ENCODE measurements at places on chromosomes 2 and 18. TPM values are rescaled to one million over a fixed set of nuclear protein-coding genes. Genes with fewer than 3 reads are reported as not detected.
A peak's percentile ranks its signal among the peaks of the same experiment; 100 is the strongest.

GCG gene
- not detected for total RNA-seq

DNA sequence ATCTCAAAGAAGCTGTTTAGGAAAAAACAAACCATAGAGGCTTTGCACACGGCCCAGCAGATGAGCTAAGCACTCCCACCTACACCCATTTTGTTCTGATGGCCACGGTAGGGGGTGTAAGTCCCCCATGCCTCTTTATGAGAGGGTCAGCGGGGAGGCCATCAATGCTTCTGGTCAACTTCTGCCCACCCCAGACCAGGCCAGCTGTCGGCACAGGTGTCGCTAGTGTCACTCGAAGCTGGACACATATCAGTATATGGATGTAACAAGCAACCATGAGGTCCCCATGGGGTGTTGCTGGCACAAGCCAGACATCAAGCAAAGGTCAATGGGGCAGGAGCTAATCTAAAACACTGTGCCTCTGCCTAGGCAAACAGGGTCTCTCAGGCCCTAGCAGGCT lies 23.7 kb upstream of the SLC35F6 start:
- no peak overlapping the region for H3K27ac ChIP-seq
- H3K4me1 ChIP-seq, result peaks cover 6% of the 10 kb centered on the region
- no peak for DNase-seq
- H3K27me3 ChIP-seq, result no peaks in the 10 kb centered on the region
- no peak overlapping the region for H3K4me3 ChIP-seq

AQP12B gene
- not detected for total RNA-seq

C1GALT1C1L gene
- 0.30 TPM for total RNA-seq

DNA sequence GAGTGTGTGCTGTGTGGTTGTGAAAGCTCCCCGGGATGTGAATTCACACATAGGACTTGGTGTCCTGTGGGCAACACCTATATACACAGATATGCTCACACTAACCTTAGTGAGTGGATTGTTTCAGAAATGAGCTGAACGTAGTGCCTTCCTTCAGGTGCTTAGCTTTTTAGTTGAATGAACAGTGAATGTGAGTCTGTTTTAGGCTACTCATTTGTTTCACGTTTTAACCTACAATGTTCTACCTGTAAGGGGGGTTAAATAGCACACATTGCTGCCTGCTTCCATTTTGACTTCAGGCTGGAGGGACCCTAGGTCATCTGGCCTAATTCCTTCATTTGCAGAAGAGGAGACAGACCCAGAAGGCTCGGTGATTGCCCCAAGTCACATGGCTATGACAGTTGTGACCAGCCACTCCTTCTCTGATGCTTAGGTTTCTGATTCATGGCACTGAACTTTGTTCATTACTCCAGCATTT lies 1.0 kb downstream of the PLEK start:
- no peaks in the 10 kb centered on the region for H3K27me3 ChIP-seq
- peak; percentile 27 for DNase-seq
- no peak overlapping the region for H3K27ac ChIP-seq
- no peaks in the 10 kb centered on the region for H3K36me3 ChIP-seq
- H3K4me3 ChIP-seq, result peak overlapping the region; percentile 38
- H3K4me1 ChIP-seq, result peaks cover 11% of the 10 kb centered on the region

OSBPL6 gene
- 6.6 TPM for total RNA-seq

GRCh38 chr2:149064856-149065630 lies 26.5 kb downstream of the LYPD6B start:
- DNase-seq, result no peak
- no peaks in the 10 kb centered on the region for H3K4me1 ChIP-seq
- no peak overlapping the region for H3K27ac ChIP-seq
- no peak overlapping the region for H3K4me3 ChIP-seq
- H3K36me3 ChIP-seq, result no peaks in the 10 kb centered on the region

- no peak overlapping the region for H3K4me3 ChIP-seq
- no peak overlapping the region for H3K27ac ChIP-seq
- H3K36me3 ChIP-seq, result no peaks in the 10 kb centered on the region
- peaks cover 27% of the 10 kb centered on the region for H3K27me3 ChIP-seq
- no peak for DNase-seq
- peaks cover 3% of the 10 kb centered on the region for H3K4me1 ChIP-seq
Observed at GRCh38 chr18:37574113-37574512, 8.5 kb upstream of the CELF4 start.

DNA sequence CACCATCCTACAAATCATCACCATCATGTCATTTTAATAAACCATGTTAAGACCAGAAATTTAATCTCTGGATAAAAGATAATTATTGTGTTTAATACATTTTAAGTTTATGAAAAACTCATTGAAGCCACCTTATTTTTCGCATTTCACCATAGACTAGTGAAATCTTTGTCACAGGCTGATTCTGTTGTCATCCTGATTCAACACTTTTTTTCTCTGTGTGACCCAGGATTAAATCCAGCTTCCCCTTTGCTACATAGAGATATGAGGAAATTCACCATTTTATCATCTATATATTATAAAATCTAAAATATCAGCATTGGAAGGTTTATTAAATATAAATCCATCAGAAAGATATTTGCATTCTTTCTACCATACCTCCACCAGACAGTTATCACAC lies 29.2 kb upstream of the MRO start:
- peaks cover 13% of the 10 kb centered on the region for H3K4me1 ChIP-seq
- no peaks in the 10 kb centered on the region for H3K27me3 ChIP-seq
- DNase-seq, result no peak
- H3K36me3 ChIP-seq, result no peaks in the 10 kb centered on the region

GRCh38 chr2:40113272-40113968 lies 334.4 kb upstream of the THUMPD2 start:
- no peaks in the 10 kb centered on the region for H3K27me3 ChIP-seq
- peaks cover 13% of the 10 kb centered on the region for H3K4me1 ChIP-seq
- no peak for DNase-seq
- no peak overlapping the region for H3K4me3 ChIP-seq
- H3K27ac ChIP-seq, result peak overlapping the region; percentile 28

CSRNP3 gene
- 7.8 TPM for total RNA-seq

C2orf66 gene
- 0.16 TPM for total RNA-seq

DNA sequence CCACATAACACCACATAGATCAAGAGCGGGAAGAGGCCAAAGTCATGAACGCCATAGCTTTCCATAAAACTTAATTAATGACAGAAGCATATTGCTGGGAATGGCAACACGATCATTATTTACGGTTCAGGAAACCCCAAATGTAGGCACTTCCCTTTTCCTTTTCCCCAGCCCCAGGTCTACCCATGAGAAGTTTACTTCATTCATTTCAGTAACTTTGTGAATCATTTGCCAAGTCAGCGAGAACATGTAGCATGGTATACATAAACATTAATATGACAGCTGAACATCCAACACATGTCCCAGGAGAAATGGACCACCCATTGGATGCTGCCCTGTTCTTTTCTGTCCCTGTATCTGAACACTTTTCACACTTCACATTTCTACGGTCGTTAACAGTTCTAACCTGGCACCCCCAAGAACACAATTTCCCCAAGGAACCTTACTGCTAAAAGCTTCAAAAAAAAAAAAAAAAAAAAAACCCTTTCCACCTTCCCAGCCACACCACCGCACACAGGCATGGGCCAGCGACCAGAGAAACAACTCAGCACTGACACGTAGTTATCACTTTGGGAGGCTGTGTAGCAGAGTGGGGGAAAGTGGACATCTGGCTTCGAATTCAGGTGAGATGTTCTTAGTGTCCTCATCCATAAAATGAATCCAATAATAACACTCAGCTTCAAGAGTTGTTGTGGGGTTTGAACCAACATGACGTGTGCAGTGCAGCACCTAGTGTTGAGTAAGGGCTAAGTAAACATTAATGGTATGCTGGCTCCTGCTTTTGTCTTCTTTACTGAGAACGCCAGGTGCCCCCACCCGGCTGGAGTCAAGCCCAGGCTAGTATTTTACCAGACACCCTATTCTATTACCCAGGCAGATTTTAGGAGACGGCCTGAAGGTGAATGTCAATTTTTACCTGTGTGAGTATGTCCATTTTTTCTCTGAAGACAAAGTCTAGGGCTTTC lies 371.5 kb downstream of the LNPK start:
- no peak overlapping the region for H3K27ac ChIP-seq
- H3K4me1 ChIP-seq, result no peaks in the 10 kb centered on the region
- no peak for DNase-seq
- H3K4me3 ChIP-seq, result no peak overlapping the region
- no peaks in the 10 kb centered on the region for H3K36me3 ChIP-seq
- H3K27me3 ChIP-seq, result no peaks in the 10 kb centered on the region

DNA sequence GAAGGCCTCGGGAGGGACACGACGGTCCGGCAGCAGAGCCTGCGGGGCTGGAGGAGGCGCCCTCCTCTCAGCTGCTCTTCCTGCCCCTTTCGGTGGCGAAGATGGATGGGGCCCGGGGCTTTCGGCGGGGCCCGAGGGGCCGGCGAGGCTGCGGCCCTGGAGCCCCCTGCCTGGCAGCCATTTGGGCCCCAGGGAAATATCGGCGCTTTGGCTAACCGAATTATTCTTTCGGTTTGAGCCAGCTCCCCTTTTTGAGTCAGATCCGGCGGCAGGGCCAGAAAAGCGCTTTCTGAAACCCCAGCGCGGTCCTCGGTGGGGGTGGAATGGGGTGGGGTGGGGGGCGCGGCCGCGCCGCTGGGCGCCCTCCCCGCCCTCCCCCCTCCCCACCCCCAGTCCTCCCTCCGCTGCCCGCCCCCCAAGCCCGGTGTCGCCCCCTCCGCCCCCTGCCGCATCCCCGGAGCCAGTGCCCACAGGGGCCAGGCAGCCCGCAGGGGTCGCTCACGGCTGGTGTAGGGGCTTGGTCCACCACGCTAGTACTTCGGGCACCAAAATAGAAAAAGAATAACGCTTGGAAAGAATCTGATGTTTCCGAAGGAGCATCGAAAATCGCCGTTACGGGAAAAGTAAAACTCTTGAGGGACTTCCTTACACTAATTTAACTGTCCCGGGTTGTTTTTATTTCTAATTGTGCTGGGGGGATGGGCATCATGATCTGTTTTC lies 9.1 kb upstream of the ARID5A start:
- no peaks in the 10 kb centered on the region for H3K27me3 ChIP-seq
- DNase-seq, result no peak
- peaks cover 38% of the 10 kb centered on the region for H3K4me1 ChIP-seq
- no peaks in the 10 kb centered on the region for H3K36me3 ChIP-seq

GRCh38 chr18:75884728-75885127 lies 457.2 kb upstream of the SMIM21 start:
- H3K27ac ChIP-seq, result no peak overlapping the region
- no peaks in the 10 kb centered on the region for H3K27me3 ChIP-seq
- H3K36me3 ChIP-seq, result no peaks in the 10 kb centered on the region
- no peak overlapping the region for H3K4me3 ChIP-seq

DNA sequence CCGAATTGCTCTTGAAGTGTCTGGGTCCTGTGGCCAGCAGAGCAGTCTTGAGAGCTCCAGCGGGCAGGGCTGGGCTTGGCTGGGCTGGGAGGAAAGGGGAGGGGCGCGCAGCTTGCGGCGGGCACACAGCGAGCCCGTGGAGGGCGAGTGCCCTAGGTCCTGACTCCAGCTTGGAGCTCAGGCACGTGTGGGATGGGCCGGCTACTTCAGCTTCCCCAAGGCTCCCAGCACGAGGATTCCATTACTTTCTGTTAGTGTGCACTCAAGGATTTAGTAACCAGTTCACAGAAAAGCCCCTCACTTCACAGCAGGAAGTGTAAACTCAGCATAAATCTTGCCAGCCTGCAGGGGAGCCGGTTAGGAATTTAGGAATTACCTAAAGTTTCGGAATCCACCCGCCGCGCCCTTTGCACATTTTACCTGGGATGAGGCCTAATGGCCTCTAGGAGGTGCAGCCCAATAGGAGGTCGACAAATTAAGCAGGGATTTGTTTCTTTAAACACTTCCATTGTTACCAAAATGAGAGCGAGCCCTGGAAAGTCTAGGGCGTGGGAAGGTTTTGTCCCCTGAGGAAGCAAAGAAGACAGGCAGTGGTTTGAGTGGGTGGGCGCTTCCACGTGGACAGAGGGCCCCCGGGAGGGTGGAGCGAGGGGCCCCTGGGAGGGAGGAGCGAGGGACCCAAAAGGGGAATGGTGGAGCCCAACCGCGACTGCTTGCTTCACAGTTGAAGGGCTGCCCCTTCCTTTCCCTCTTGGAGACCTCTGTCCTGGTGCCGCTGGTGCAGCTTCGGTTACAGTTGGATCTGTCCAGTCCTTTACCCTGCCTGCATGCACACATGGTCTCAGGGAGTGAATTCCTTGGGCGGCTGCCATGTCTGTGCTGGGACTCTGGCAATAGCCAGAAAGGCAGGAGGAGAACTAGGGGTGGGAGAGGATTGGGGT lies 93.3 kb downstream of the CTAGE1 start:
- peak overlapping the region; percentile 75 for H3K27ac ChIP-seq
- H3K27me3 ChIP-seq, result no peaks in the 10 kb centered on the region
- peak; percentile 90 for DNase-seq
- H3K4me3 ChIP-seq, result peak overlapping the region; percentile 5
- peaks cover 10% of the 10 kb centered on the region for H3K4me1 ChIP-seq

CKAP2L gene
- 0.36 TPM for total RNA-seq

IL1F10 gene
- total RNA-seq, result not detected

HOXD1 gene
- 0.16 TPM for total RNA-seq

CMPK2 gene
- total RNA-seq, result 6.8 TPM

GRCh38 chr2:120919771-120920453 lies 184.2 kb downstream of the GLI2 start:
- no peaks in the 10 kb centered on the region for H3K27me3 ChIP-seq
- no peak overlapping the region for H3K4me3 ChIP-seq
- peak; percentile 37 for DNase-seq
- H3K27ac ChIP-seq, result peak overlapping the region; percentile 52
- H3K4me1 ChIP-seq, result peaks cover 28% of the 10 kb centered on the region
- H3K36me3 ChIP-seq, result no peaks in the 10 kb centered on the region

DNA sequence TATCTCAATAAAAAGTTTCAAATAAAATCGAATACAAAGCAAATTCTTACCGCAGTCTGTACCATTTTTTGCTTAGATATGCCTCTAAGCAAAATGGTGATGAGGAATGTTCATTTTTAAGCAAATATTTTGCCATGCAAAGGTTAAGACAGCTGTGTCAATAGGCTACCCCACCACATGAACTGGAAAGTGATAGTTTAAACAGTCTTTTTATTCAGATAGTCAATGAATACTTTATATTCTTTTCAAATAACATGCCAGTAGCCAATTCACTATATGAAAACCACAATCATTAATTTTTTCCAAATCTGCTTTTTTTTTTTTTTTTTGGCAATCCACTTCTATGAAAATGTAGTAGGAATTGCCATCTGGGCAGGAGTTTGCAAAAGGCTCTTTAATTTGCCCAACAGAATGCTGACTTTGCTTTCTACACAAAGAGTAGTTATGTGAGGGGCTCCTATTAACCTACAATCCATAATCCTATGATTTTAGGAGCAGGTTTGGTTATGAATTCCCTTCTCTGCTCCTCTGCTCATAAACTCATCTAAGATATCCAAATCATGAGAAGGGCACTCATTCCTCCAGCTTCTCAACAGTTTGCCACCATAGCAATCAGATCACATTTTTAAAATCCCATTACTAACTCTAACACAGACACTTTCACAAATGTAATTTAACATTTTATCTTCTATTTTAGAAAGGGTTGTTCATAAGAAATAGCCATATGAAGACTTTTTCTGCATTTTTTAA lies 69.2 kb downstream of the SLC40A1 start:
- no peak for DNase-seq
- H3K36me3 ChIP-seq, result no peaks in the 10 kb centered on the region
- H3K4me3 ChIP-seq, result no peak overlapping the region
- H3K4me1 ChIP-seq, result peaks cover 10% of the 10 kb centered on the region
- no peaks in the 10 kb centered on the region for H3K27me3 ChIP-seq

Measured in heart left ventricle (tissue), 16 donors.